ENCODE measurements at places on chromosomes 16 and 17.

DNA sequence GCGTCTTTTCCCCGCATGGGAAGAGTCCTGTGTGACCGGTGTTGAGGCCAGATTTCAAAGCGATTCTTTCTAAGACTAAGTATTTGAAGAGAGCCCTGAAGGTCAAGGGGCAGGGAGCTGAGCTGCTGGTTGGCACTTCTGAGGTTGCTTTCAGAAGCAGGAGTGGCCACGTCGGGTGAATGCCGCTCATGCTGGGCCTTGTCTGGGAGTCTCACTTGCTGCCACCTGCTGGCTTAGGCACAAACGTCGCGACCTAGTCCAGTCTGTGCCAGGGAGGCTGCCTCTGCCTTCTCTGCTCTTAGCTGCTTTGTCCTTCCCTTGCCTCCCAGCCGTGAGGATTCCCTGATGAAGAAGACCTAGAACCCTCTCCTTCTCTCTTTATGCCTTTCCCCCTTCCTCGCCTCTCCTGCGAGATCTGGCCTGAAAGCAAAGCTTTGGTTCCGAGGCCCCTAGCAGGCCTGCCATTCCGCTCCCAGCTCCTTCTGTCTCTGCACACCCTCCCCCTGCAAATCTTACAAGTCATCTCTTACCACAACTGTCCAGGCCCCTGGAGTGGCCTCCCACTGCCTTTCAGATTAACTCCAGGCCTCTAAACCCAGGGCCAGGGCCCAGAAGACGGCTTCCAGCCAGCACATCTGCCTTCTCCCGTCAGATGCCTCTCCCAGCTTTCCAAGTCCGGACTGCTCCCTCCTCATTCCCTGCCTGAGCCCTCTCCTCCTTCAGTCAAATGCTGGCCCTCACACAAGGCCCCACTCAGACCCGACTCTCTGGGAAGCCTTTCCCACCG lies 11.4 kb downstream of the CTNS start:
- no peak for DNase-seq

DNA sequence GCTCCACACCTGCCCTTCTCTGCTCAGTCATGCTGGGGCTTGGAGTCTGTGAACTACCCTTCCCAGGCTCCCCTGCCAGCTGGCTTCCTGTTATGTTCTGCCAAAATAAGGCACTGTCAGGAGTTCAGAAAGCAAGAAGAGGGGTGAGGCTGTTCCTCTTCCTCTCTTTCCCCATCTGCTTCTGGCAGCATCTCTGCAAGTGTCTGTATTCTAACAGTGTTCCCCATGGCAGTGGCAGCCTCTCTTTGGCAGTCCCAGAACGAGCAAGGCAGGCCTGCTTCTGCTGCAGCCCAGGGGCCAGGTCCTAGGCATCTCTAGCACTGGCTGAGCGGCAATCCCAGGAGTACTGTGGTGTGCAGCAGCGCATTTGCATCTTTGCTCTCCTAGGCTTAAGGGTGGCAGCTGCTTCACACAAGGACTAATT lies 219.1 kb downstream of the STX8 start:
- no peak for DNase-seq

DNA sequence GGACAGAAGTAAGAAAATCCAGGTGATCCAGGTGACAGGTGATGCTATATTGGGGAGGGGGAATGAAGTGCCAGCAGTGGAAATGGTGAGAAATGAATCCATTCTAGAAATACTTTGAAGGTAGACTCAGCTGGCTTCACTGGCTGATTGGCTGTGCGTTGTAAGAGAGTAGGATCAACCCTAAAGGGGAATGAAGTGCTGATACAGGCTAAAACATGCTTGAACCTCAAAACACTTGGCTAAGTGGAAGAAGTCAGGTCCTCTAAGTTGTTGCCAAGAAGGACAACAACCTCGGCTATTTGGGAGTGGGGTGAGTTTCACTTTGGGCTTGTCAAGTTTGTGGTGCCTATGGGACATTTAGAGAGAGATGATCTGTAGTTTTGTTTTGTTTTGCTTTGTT lies 24.1 kb upstream of the SCNN1B start:
- DNase-seq: no peak

- no peak for DNase-seq
Measured at GRCh38 chr16:85366031-85366763, 246.9 kb upstream of the GSE1 start.

GRCh38 chr17:9705745-9706144 lies 60.4 kb downstream of the USP43 start:
- DNase-seq: no peak

All from GM19239 (cell line).